ENCODE measurements at places on chromosomes 16 and 17.

- no peak for DNase-seq
Observed at GRCh38 chr16:65689726-65690125, 567.9 kb upstream of the CDH11 start.

- no peak for DNase-seq
Observed at GRCh38 chr16:19559242-19559910, 3.9 kb downstream of the VPS35L start.

DNA sequence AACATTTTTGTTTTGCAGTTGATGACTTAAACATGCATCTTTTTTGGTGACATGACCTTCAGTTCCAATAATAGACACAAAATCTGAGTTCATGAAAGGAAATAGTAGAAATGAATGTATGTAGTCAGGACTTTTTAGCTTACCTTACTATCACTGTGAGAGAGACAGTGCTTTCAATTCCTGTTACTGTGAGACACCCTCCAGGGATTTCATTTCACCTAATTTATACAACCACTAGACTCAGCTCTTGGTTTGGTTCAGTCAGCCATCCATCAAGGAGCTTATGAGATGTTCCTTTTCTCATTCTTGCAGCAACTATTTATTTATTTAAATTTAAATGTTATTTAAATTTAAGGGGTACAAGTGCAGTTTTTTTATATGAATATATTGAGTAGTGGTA lies 77.9 kb downstream of the MAP2K4 start:
- no peak for DNase-seq

GRCh38 chr17:54968988-54969332 lies 395 bp downstream of the STXBP4 start:
- no peak for DNase-seq

- no peak for DNase-seq
Observed at GRCh38 chr16:22388101-22388644, 13.8 kb upstream of the CDR2 start.

DNA sequence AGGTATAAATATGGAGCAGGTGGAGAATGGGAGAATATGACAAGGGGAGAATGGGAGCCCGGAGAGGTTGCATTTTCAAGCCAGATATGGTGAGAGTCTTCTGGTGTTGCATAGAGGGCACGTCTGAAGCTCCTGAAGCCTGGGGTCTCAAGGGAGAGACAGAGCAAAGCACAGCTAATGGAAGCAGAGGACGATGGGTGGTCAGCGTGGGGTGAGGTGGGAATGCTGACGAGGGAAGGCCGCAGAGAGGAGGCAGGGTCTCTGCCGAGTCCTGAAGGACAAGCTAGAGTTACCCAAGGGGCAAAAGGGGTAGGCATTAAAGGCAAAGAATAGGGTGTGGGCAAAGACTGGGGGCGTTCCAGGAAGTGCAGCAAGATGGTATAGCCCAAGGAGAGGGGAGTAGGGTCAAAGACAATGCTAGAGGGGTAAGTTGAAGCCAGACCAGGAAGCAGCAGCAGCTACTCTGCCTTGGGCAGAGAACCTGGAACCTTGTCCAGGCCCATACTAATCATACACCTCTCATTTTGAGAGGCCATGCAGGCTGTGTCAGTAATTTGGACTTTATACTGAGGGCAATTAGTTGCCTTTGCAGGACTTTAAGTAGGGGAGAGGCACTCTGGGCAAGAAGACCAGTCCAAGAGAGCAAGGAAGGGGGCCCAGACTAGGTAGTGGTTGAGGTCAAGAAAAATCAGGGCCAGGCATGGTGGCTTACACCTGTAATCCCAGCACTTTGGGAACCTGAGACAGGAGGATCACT lies 2.7 kb downstream of the OTOP3 start:
- no peak for DNase-seq

- DNase-seq, result no peak
Observed at GRCh38 chr17:13008461-13008860, 9.4 kb downstream of the ELAC2 start.

GRCh38 chr16:70440009-70440692 lies 1.3 kb upstream of the ST3GAL2 start:
- DNase-seq, result no peak

DNA sequence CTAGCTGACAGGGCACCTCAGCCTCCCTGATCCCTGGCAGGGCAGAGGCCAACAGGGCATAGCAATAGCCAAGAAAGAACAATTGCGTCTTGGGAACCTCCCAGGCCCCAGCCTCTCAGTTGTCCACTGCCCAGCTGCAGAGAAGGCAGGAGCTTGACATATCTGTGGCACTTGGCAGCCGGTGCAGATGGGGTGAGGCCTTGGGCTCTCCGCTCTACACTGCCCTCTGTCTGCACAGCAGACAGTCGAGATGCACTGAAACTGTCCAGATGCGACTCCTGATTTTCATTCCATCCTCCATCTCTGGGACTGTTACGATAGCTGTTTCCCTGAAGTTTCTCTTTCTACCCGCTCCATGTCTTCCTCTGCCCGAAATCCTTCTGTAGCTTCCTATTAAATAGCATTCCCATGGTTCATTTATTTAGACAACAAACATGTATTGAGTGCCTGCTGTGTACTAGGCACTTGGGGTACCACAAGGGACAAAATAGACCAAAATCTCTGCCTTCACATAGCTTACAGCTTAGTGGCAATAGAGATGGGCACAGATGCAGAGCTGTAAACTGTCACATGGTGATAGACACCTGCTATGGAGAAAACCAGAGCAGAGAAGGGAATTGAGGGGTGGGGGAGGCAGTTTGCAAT lies 3.3 kb downstream of the POLR3E start:
- DNase-seq, result no peak

DNA sequence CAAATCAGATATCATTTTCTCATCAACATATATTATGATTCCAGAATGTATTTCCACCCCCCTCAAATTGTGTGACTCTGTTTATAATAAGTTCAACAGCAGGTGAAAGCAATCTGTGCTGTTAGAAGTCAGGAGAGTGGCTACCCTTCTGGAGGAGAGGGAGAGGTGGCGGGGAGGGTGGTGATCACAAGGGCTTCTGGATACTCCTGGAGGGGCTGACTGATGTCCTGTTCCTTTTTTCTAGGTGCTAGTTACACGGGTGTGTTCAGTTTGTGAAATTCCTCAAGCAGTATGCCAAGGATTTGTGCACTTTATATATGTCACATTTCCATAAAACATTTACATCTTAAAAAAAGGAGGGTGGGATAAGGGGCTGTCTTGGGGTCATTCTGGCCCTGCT lies 119.1 kb downstream of the IRF8 start:
- DNase-seq, result no peak

GRCh38 chr16:13798211-13798610 lies 121.7 kb upstream of the ERCC4 start:
- DNase-seq, result no peak

DNA sequence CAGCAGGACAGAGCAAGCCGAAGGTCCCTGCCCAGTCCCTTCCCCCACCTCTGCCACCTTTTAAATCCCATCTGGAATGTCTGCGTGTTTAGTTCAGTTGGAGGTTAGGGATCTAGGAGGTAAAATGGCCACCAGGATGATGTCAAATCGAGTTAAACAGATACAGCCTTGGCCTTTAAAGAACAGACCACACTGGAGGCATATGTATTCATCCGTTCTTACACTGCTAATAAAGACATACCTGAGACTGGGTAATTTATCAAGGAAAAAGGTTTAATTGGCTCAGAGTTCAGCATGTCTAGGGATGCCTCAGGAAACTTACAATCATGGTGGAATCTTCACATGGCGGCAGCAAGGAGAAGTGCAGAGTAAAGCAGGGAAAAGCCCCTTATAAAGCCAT lies 167.8 kb upstream of the CACNG5 start:
- DNase-seq, result no peak

- peak; percentile 80 for DNase-seq
Observed at GRCh38 chr17:859061-859823, 77.1 kb downstream of the MRM3 start.

DNA sequence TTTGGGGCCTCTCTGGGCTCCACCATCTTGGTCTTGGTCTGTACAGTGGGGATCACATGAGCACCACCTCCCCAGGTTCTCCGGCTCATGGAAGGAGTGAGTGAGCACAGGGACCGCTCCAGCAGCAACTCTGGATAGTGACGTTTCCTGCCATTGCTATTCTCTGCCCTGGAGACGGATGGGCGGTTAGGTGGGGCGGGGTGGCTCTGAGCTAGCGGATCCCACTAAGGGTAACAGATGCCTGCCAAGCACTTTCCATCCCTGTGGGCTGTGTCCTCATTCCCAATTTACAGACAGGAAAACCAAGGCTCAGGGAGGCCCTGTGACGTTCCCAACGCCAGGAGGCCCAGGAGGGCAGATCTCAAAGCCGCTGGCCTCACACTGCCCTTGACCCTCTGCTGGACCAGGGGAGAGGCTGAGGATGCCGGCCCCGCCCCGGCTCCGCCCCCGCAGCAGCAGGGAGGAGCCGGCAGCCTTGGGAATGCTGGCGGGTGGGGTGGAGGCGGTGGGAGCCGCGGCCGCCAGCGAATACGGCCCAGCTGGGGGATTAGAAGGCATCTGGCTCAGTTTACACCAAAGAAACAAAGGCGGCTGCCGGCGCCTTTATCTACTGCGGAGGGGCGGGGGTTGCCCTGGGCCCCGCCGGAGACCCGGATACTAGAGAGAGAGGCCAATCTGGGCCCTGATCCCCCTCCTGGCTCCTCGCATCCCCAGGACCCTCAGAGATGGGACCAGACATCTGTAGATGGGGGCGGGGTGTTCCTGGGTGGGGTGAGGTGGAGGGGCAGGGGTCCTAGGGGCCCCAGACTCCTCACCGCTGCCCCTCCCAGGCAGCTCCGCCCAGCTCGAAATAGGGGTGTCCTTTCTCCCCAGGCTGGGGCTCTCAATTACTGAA lies 122.3 kb upstream of the CIBAR2 start:
- peak; percentile 90 for DNase-seq

DNA sequence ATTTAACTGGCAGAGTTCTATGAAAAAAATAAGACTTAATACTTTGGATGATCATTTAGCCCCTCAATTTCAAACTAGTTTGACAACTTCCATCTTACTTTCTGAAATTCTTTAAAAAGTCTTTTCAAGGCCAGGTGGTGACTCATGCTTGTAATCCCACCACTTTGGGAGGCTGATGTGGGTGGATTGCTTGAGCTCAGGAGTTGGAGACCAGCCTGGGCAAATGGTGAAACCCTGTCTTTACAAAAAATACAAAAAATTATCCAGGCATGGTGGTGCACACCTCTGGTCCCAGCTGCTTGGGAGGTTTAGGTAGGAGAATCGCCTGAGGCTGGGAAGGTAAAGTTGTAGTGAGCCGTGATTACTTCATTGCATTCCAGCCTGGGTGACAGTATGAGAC lies 154.4 kb downstream of the TANC2 start:
- DNase-seq, result no peak

DNA sequence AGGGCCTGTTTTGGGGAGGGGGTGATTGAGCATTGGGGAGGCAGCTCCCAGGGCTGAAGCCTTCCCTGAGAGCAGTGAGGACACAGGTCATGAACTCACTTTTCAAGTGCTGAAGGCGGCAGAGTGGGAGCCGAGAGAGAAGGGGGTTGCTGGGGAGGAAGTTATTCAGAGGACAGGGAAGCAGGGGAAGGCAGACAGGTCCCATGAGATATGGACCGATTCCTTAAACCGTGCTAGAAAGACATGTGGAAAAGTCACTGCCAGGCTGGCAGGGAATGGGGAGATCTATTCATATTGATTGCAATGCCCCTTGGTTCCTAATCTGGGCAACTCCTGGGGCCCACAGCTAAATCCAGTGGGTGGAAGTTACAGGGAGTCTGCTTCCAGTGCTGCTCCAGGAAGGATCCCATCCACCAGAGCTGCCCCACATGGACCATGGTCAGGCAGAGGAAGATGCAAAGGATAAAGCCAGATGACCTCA lies 1.1 kb downstream of the CCL4 start:
- no peak for DNase-seq

- no peak for DNase-seq
Observed at GRCh38 chr17:76369379-76369778, 15.0 kb upstream of the SPHK1 start.

DNA sequence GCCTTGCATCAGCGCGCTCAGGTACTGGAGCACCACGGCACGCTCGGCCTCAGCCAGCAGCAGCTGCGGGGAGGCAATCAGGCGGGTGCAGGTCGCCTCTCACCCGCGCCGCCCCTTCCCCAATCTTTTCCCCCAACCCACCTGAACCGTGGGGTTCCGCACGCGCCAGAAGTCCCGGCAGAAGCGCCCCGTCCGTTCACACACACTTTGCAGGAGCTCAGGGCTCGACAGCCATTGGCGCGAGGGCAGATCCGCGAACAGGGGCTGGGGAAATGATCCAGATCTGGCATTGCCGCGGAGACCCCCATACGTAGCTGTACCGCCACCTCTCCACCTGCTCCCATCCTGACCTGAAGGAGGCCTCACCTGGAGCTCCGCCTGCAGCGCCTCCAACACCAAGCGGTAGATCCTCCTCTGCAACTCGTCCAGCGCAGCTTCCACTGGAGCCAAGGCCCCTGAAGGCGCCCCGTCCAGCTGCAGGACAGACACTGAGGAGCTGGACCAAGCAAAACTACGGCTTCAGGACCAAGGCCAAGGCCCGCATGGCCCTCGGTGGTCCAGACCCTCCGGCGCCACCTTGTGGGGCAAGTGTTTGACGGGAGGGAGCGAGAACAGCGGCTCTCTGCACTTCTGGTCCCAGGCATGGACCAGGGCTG lies 1.4 kb upstream of the MATCAP1 start:
- DNase-seq, result peak; percentile 95
